ENCODE measurements at places on chromosomes 1 and 21.

DNA sequence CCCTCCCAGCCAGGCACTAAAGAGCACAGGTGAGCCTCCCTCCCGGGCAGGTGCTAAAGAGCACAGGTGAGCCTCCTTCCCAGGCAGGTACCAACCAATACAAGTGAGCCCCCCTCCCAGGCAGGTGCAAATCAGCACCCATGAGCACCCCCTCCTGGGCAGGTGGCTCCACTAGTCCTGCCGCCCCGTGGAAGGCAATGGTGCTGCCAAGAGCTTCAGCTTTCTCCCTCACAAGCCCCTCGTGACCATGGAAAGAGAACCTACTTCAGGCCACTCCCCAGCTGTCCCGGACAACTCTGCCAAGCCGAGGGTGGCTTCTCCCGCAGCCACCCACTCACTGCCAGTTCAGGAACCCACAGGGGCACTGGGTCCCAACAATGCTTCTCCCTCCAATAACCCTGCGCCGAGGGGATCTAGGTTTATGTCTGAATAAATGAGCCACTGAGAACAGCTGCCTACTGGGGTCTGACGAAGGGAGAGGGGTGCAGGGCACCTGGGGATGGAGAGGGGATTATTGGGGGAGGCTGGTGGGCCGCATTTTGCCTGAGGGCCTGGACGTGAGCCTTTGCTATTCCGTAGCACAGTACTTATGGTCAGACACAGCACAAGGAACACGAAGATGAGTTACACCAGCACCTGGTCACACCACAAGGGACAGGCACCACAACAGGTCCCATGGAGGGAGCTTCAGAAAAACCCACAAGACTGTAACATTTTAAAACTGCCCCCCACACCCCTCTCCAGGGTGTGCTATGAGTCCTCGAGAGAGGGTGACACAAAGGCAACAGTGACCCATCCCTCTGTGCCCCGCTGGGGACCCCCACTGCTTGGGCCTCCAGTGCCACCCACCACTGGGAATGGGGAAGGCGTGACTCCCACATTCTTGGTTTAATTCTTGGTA is 46.3 kb downstream of the PRDM15 start:
- DNase-seq, result no peak

- DNase-seq, result no peak
Measured at GRCh38 chr1:212440419-212440818, 7.7 kb downstream of the NENF start.

- no peak for DNase-seq
Measured at GRCh38 chr1:206575165-206575893, 36.9 kb downstream of the EIF2D start.

- DNase-seq, result no peak
Measured at GRCh38 chr1:76227621-76228020, 153.1 kb downstream of the ST6GALNAC3 start.

GRCh38 chr1:60791226-60791625 is 291.1 kb upstream of the NFIA start:
- DNase-seq, result no peak

DNA sequence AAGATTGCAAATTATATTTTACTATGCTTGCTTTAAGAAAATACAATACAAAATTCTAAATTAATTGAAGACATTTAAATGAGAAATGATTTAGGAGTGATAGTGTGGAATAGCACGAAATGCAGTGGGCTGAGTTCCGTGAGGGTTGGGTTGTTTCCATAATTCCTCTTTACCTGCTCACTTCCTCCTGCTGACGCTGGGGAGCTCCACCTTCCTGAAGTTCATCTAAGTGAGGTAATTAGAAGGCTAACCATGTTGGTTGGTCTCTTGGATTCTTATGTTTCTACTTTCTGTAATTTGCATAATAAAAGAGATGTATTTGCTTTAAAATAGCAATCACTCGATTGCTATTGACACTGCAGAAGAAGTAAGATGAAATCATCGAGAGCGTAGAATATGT is 4.7 kb downstream of the OR14I1 start:
- DNase-seq, result no peak

- DNase-seq, result no peak
Measured at GRCh38 chr21:45843426-45843825, 138.1 kb upstream of the COL6A1 start.

DNA sequence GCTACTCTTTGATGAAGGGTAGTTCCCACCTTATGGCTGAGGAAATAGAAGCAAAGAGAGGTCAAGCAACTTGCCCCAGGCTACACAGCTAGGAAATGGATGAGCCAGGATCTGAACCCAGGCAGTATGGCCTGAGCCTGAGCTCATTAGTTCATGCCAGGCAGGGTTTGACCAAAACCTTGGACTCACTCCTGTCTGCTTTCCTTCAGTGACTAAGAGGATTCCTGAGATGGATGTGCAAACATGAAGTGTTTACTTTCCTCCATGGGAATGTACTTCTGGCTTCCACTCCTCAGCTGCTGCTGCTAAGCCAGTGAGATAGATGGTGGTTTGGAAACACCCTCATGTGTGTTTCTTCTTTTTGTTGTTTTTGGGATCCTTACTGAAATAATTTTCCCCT is 35.1 kb upstream of the ERRFI1 start:
- no peak for DNase-seq

GRCh38 chr1:65541161-65541560 is 120.7 kb downstream of the LEPR start:
- DNase-seq, result no peak

GRCh38 chr1:76492752-76493430 is 374.4 kb upstream of the ST6GALNAC5 start:
- DNase-seq, result no peak

DNA sequence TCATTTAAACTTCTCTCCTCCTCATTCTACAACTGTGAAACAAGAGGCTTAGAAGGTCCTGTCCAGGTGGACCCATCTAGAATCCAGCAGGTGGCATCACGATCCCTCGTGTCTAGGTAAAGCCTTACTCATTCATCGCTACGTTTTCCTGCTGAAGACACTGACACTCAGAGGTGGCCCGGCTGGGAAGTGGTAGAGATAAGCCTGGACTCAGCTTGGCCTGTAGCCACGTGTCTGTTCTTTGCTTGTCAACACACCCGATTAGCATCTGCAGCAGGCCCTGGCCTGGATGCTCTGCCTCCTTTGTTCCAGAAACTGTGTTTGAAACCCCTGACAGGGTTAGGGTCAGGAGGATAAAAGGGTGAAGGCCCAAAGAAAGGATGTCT is 43.4 kb downstream of the PARP1 start:
- no peak for DNase-seq

- peak; percentile 11 for DNase-seq
Measured at GRCh38 chr1:224433041-224433691, 1.4 kb downstream of the WDR26 start.

- no peak for DNase-seq
Measured at GRCh38 chr1:9589719-9590157, 1.0 kb downstream of the TMEM201 start.

DNA sequence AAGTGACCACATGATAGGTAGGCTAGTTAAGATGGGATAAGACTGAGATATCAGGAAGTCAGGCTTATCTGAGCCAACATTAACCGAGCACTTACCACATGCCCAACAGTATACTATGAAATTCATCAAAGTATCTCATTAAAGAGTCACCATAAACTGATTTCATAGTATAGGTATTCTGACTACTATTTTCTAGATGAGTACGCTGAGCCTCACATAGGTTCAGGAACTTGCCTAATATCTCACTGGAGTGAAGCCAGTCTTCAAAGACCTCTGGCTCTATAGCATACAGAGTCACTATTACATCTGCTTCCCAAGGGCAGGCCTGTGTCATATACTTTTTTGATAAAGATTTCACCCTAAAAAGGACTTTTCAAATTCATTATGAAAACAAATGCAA is 115.6 kb upstream of the NGF start:
- DNase-seq, result no peak

DNA sequence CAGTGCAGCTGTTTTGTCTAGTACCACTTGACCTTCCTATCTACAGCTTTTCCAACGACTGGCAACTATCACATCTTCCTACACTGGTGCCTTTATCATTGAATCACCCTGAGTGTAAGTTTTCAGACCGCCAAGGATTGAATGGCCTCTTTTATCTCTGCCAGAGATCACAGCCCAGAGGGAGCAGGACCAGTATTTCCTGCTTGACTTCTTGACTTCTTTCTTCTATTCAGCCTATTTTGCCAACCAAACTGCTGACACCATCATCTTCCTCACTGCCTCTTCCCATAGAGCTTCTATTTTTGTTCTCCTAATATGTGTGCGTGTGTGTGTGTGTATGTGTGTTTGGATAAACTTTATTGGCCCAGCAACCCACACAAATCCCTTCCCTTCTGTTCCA is 53.8 kb downstream of the SERBP1 start:
- no peak for DNase-seq

DNA sequence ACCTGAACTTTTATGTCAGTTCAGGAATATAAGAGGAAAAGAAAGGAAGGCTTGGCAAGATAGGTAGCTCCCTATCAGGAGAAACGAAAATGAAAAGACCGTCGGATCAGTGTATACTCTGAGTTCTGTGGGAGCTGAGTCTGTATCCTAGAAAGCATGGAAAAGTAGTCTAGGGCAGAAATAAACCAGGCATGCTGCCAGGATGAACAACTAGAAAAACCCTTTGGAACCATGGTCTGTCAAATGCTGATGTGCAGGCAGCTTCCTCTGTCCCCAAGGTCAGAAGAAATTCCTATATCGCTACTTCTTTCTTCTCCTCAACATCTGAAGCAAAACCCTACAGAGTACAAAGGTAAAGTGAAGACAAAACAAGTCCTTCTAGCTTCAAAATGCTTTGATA is 268.8 kb downstream of the ST6GALNAC3 start:
- DNase-seq, result no peak

DNA sequence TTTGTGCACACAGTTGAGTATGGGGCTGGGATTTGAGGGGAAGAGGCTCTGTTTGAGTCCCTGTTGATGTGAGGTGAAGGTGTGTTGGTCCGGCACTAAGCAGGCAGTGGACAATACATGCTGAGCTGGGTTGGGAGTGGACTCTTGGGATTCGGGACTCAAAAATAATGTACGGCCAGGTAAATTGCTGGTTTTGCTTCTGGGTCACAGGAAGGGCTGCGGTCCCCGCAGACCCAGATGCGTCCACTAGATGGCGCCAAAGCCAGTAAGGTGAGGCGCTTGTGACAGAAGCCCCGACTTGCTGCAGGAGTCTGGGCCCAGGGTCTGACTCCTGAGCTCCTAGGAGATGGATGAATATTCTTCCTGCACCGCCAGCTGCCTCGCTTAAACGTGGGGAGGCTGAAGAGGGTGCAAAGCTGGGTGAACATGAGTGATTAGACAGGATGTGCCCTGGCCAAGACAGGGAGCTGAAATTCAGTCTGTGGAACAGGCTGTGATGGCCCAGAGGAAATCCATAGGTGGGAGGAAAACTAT is 61.4 kb downstream of the ACBD3 start:
- peak; percentile 87 for DNase-seq

GRCh38 chr21:45237401-45237800 is 50.3 kb downstream of the POFUT2 start:
- DNase-seq, result no peak

DNA sequence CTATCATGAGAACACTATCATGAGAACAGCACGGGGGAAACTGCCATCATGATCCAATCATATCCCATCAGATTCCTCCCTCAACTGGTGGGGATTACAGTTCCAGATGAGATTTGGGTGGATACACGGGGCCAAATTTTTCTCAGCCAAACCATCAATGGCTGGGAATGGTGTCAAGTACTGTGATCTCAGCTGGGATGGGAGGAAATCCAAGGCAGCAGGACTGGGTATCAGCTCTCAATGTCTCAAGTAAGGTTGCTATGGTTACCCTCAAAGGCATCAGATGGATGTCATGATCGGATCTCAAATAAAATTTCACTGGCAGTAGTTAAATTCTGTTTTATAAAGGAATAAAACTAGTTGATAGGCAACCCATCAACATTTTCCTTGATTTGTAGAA is 399.0 kb downstream of the KCNT2 start:
- DNase-seq, result no peak

DNA sequence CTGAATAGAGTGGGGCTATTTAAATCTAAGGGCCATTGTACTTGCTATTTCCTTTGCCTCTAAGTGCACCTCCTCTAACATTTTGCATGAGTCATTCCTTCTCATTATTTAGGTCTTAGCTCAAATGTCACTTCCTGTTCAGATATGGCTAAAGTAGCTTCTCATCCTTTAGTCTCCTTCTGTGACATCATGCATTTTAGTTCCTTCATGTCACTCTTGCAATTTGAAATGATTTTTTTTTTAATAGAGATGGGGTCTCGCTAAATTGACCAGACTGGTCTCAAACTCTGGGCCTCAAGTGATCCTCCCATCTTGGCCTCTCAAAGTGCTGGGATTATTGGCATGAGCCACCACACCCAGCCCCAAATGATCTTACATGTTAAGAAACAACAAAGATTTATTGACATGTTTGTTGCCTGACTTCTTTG is 6.6 kb downstream of the TBX19 start:
- DNase-seq, result no peak

DNA sequence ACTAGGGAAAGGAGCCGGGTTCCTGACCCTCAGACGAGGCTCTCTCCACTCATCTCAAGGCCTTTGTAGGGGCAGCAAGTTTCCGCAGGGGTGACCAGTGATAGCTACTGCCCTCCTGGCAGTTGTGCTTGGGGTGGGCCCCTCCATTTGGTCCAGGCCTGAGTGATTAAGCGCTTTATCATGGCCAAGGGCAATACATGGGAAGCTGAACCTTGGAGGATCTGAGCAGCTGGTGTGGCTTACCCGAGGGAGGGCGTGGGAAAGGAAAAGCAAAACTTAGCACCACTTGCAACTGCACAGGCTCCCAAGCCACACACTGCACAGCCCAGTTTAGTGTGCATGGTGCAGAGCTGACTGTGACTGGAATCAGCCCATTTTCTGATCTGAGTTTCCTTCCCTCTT is 47.8 kb downstream of the GADD45A start:
- no peak for DNase-seq

GRCh38 chr1:164440232-164440631 is 118.8 kb upstream of the PBX1 start:
- DNase-seq, result no peak

DNA sequence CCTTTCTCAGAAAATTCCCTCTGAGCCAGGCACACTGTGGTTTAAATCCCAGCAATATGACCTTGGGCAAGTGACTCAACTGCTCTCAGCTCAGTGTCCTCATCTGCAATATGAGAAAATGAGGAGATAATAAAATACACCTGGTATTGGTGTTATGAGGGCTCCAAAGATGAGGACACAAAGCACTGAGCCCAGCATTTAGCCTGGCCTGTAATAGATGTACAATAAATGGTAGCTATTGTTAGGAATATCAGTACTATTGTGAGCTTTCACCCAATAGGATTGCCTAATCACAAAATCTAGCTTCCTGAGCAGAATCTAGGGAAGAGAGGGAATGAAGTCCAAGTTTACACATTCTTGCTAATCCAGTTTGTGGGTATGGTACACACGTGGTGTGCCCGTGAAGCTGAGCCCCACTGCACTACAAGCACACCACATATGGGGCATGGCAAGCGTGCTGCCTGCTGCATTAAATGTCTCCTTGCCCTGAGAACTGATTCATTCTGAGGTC is 24.3 kb upstream of the SLC30A1 start:
- DNase-seq, result no peak

Measured in activated T-cell treated with anti-CD3 and anti-CD28 coated beads for 1 hour (primary cell).